ENCODE measurements at places on chromosomes 2 and 18.

DNA sequence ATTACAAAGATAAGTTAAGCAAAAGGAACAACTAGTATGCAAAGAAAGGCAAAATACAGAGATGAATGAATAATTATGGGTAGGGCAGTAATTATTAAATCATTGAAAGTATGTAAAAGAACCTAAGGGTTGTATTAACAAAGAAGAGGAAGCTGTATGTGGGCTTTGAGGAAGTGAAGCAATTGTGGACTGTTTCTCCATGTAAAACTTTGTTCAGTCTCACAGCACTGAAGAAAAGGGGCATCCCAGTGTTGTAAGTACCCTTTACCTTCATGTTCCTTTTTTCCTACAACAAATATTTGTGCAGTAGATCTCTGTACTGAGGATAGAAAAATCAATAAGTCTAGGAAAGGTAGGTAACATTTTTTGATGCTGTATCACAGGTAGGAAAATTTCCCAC lies 388.7 kb upstream of the NRP2 start:
- H3K4me3 ChIP-seq: no peak overlapping the region
- H3K36me3 ChIP-seq: no peaks in the 10 kb centered on the region
- no peaks in the 10 kb centered on the region for H3K27me3 ChIP-seq
- no peak for DNase-seq
- H3K4me1 ChIP-seq: no peaks in the 10 kb centered on the region

DNA sequence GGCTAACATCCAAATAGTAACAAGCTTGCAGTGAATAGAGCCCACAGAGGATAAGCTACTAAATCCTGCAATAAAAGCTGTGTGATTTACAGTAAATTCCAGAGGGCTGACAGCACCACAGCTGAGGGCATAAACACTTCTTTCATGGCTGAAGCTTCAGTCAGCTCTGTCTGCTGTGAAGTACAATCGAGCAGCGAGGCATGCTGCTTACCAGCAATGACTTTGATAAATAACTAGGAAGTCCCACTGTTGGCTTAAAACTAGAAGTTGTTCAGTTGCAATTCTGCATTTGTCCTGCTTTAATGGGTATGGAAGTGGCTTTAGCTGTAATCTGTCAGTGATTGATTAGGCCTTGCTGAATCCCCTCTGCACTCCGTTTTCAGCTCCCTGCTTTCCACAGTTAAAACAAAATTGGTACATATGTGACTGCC lies 65.2 kb upstream of the FIGN start:
- peaks cover 6% of the 10 kb centered on the region for H3K4me1 ChIP-seq
- no peak overlapping the region for H3K27ac ChIP-seq
- no peaks in the 10 kb centered on the region for H3K27me3 ChIP-seq

- H3K4me1 ChIP-seq: peaks cover 17% of the 10 kb centered on the region
- no peaks in the 10 kb centered on the region for H3K27me3 ChIP-seq
- no peak for DNase-seq
- no peak overlapping the region for H3K4me3 ChIP-seq
These were observed 217.4 kb downstream of the CDCA7 start for GRCh38 chr2:173571887-173572680.

DNA sequence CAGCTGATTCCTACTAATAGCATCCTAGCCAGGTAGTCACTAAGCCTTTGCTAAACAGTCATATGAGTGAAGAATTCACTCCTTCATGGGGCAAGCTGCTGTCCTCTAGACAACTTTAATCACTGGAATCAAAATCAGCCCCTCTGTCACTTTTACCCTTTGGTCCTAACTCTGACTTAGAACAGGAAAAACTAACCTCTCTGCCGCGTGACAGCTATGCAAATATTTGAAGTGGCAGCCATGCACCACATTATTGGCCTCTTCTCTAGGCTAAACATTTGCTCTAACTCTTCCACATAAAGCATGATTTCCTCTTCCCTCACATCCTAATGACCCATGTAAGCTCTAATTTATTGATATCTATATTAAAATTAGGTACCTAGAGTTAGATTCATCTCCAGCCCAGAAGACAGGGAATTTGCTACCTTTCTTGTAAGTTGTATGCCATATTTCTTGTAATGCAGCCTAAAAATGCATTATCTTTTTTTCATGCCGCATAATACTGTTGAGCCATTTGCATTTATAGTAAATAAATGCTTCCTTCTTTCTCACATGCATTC lies 12.8 kb upstream of the ONECUT2 start:
- no peaks in the 10 kb centered on the region for H3K36me3 ChIP-seq
- H3K27me3 ChIP-seq: peaks cover 2% of the 10 kb centered on the region
- no peak overlapping the region for H3K4me3 ChIP-seq
- H3K4me1 ChIP-seq: peaks cover 2% of the 10 kb centered on the region

- H3K36me3 ChIP-seq: no peaks in the 10 kb centered on the region
- H3K27me3 ChIP-seq: no peaks in the 10 kb centered on the region
- peaks cover 9% of the 10 kb centered on the region for H3K4me1 ChIP-seq
- DNase-seq: no peak
These were observed 205.0 kb upstream of the EPHA4 start for GRCh38 chr2:221777119-221777518.

DNA sequence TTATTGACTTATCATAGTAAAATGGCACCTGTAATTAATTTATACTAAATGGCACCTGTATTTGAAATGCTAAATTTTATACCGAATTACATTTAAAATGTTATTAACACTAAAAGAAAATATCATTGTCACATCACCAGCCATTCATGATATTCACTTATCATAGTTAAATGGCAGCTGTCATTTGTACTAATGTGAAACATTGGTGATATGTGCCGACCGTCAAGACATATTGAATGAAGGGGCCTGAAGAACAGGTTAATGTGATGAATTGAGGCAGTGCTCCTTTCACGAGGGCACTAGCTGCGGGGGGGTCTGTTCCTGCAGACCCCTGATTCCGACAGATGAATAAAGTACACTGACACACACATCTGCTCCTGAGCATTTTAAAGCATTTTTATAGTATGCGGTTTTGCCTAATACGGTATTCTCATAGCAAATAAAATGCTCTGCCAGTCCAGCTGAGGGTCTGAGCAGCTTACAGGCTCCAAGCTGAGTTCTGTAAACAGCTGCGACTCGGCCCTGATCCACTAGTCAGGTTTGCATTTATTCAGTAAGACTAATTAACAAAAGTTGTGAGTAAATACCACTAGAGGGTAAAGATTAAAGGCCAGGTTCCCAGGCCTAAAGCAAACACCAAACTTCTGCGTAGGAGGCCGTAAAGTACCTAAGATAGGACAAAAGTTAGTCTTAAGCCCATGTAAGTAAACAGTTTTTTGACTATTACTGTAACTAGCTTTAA lies 593.4 kb upstream of the NETO1 start:
- H3K27me3 ChIP-seq: no peaks in the 10 kb centered on the region
- no peaks in the 10 kb centered on the region for H3K4me1 ChIP-seq
- no peaks in the 10 kb centered on the region for H3K36me3 ChIP-seq
- H3K4me3 ChIP-seq: no peak overlapping the region
- no peak for DNase-seq
- no peak overlapping the region for H3K27ac ChIP-seq

DNA sequence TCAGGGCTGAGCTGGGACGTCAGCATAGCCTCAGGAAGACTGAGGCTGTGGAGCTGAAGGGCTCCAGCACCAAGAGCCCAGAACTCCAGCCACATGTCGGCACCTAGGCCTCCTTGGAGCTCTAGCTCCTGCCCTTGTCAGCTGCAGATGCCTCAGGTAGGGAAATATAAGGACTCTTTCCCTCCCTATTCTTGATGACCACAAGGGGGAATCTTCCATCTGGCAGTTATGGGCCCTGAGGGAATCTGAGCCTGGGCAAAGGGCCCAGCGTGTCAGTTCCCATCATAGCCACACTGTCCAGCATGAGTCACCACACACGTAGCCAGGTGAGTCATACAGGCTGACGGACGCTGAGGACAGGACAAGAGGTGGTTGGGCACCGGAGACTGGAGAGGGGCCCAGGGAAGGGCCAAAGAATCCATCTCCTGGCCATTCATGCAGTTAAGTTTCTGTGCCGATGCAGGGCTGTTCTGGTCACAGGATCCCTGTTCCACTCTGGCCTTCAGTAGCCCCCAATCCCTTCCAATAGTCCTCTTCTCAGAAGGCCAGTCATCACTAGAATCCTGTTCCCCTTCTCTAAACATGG lies 1.8 kb downstream of the MPV17 start:
- H3K4me1 ChIP-seq: peaks cover 12% of the 10 kb centered on the region
- H3K27ac ChIP-seq: no peak overlapping the region
- H3K36me3 ChIP-seq: peaks cover 4% of the 10 kb centered on the region
- H3K4me3 ChIP-seq: no peak overlapping the region
- DNase-seq: no peak

- H3K36me3 ChIP-seq: no peaks in the 10 kb centered on the region
- DNase-seq: no peak
- H3K27me3 ChIP-seq: no peaks in the 10 kb centered on the region
- H3K27ac ChIP-seq: no peak overlapping the region
- peaks cover 2% of the 10 kb centered on the region for H3K4me1 ChIP-seq
These were observed 31.0 kb downstream of the CCDC68 start for GRCh38 chr18:54928236-54928635.

GRCh38 chr2:44358503-44358902 lies 2.8 kb downstream of the PREPL start:
- no peaks in the 10 kb centered on the region for H3K36me3 ChIP-seq
- no peak for DNase-seq
- H3K27me3 ChIP-seq: no peaks in the 10 kb centered on the region
- H3K27ac ChIP-seq: no peak overlapping the region
- peaks cover 5% of the 10 kb centered on the region for H3K4me1 ChIP-seq

GRCh38 chr2:28747714-28748113 lies 3.9 kb upstream of the PPP1CB start:
- H3K36me3 ChIP-seq: no peaks in the 10 kb centered on the region
- H3K4me3 ChIP-seq: no peak overlapping the region
- peaks cover 14% of the 10 kb centered on the region for H3K4me1 ChIP-seq

- H3K4me3 ChIP-seq: no peak overlapping the region
- H3K27ac ChIP-seq: no peak overlapping the region
- no peaks in the 10 kb centered on the region for H3K27me3 ChIP-seq
- H3K36me3 ChIP-seq: peaks cover 78% of the 10 kb centered on the region
- DNase-seq: no peak
- H3K4me1 ChIP-seq: no peaks in the 10 kb centered on the region
These were observed 23.5 kb upstream of the MTERF4 start for GRCh38 chr2:241125626-241126025.

DNA sequence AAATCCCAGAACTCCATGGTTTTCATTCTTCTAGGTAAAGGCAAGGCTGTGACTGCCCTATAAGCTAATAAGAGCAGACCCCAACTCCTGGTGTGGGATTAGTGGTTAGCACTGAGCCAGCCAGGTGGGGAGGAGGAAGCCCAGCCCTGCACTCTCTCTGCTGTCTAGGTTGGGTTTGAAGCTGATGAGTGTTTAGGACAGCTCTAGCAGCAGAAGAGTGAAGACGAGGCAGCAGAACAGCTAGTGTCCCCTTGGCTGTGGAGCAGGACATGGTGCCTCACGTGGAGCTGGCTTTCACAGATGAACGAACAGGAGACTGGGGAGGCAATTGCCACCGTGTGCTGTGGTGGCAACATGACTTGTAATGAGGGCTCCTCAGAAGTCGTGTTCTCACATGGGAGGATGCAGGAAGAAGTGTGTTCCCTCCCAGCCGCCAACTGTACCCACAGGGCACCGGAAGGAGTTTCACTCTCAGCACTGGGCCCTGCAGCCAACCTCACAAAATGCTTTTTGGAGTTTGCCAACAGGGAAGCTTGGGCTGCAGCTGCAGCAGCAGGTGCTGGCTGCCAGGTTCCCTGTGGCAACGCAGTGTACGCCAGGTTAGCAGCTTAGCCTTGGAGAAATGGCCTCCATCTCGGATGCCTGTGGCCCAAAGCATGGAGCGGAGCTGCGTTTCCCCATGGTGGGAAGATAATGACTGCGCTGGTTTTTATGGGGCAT lies 328.2 kb downstream of the SETBP1 start:
- no peak overlapping the region for H3K27ac ChIP-seq
- H3K4me1 ChIP-seq: no peaks in the 10 kb centered on the region
- no peak for DNase-seq
- H3K4me3 ChIP-seq: no peak overlapping the region
- H3K27me3 ChIP-seq: no peaks in the 10 kb centered on the region

GRCh38 chr18:27954226-27954625 lies 222.7 kb downstream of the CDH2 start:
- H3K27ac ChIP-seq: no peak overlapping the region
- H3K4me1 ChIP-seq: peaks cover 2% of the 10 kb centered on the region
- H3K4me3 ChIP-seq: no peak overlapping the region

GRCh38 chr2:7356909-7357584 lies 439.8 kb downstream of the RNF144A start:
- no peaks in the 10 kb centered on the region for H3K36me3 ChIP-seq
- H3K4me1 ChIP-seq: peaks cover 6% of the 10 kb centered on the region
- H3K4me3 ChIP-seq: peak overlapping the region; percentile 11
- H3K27me3 ChIP-seq: no peaks in the 10 kb centered on the region
- no peak for DNase-seq

DNA sequence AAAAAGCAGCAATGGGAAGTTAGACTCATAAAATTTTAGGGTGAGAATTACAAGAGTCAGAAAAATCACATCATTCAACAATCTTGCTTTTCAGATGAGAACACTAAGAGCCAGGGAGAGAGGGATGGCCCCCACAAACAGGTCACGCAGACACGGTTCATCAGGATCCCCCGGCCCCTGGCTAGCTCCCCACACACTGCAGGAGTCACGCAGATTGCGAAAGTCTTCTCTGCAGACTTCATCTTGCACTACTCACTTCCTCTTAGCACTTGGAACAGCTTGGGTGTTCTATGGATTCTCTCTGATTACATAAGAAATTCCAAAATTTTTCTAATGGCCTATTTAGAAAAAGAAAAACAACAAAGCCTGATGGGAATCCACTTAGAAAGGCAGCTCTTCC lies 21.6 kb upstream of the SULT1C2 start:
- no peak for DNase-seq
- no peak overlapping the region for H3K4me3 ChIP-seq
- H3K36me3 ChIP-seq: no peaks in the 10 kb centered on the region
- H3K4me1 ChIP-seq: no peaks in the 10 kb centered on the region
- H3K27ac ChIP-seq: no peak overlapping the region
- no peaks in the 10 kb centered on the region for H3K27me3 ChIP-seq

- no peaks in the 10 kb centered on the region for H3K36me3 ChIP-seq
- H3K4me1 ChIP-seq: peaks cover 4% of the 10 kb centered on the region
- H3K27ac ChIP-seq: peak overlapping the region; percentile 15
- H3K27me3 ChIP-seq: no peaks in the 10 kb centered on the region
- DNase-seq: no peak
These were observed 215.6 kb upstream of the TNP1 start for GRCh38 chr2:217075268-217076057.

- H3K36me3 ChIP-seq: no peaks in the 10 kb centered on the region
- no peak overlapping the region for H3K27ac ChIP-seq
- no peaks in the 10 kb centered on the region for H3K27me3 ChIP-seq
- DNase-seq: no peak
These were observed 21.0 kb downstream of the PNPT1 start for GRCh38 chr2:55672630-55673029.

DNA sequence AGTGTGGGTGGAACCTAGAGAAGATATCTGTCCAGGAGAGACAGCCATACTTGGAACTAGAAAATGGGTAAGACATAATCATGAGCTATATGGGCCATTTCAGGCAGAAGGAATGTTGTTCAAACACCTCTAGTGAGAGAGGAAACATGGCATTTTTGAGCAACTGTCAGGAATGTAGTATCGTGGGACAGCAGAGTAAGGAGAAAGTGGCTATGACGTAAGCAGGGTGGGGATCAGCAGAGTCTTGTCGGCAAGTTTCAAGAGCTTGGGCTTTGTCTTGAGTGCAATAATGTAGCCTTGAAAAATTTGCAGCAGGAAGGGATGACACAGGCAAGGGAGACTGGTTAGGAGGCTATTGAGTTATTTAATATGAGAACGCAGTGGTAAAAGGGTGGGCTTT lies 20.4 kb downstream of the SERPINB7 start:
- H3K4me1 ChIP-seq: peaks cover 3% of the 10 kb centered on the region
- H3K27me3 ChIP-seq: no peaks in the 10 kb centered on the region
- H3K4me3 ChIP-seq: no peak overlapping the region
- no peak for DNase-seq

All from neuronal stem cell (in vitro differentiated cells).